ENCODE measurements at places on chromosomes 5 and 9.
A peak's percentile ranks its signal among the peaks of the same experiment; 100 is the strongest.

GRCh38 chr9:103990311-103990710 is 103.8 kb upstream of the SMC2 start:
- no peak for DNase-seq

- no peak for DNase-seq
Observed at GRCh38 chr5:1319436-1320256, 24.8 kb upstream of the TERT start.

- no peak for DNase-seq
Observed at GRCh38 chr5:120454094-120454798, 9.9 kb upstream of the PRR16 start.

DNA sequence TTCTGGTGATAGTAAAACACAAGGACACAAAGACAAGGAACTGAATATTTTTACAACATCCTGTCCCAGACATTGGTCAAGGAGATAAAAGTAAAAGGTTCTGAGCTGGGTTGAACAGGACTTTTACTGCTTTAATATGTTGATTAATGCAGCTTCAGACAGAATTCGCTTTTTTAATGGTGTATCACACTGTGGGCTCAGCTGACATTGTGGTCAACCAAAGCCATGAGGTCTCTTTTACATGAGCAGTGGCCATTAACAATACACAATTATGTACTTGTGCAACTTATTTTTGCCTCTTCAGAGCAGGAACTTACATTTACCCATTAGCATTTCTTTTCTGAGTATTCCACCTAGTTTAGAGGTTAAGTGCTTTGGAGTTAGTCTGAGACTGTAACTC is 22.8 kb upstream of the ERBIN start:
- no peak for DNase-seq

- no peak for DNase-seq
Observed at GRCh38 chr5:141743866-141744272, 61.8 kb upstream of the ARAP3 start.

- peak; percentile 76 for DNase-seq
Observed at GRCh38 chr9:78031893-78032729, 500 bp upstream of the GNAQ start.

- no peak for DNase-seq
Observed at GRCh38 chr9:2231829-2232228, 216.7 kb downstream of the SMARCA2 start.

GRCh38 chr9:107488375-107489143 is 1.0 kb downstream of the KLF4 start:
- DNase-seq, result no peak

GRCh38 chr5:128290152-128290858 is 206.7 kb downstream of the SLC12A2 start:
- DNase-seq, result no peak

All from stimulated activated CD4-positive, alpha-beta T cell treated with anti-CD3 and anti-CD28 coated beads, Interleukin-2, amount 100 ng/mL, for 4 hours (primary cell).